ENCODE measurements at places on chromosomes 16 and 17. TPM values are rescaled to one million over a fixed set of nuclear protein-coding genes. Genes with fewer than 3 reads are reported as not detected.
A peak's percentile ranks its signal among the peaks of the same experiment; 100 is the strongest.

- DNase-seq: no peak
Measured at GRCh38 chr16:83983491-83983890, 15.4 kb downstream of the NECAB2 start.

- no peak for DNase-seq
Measured at GRCh38 chr17:28404812-28405570, 1.0 kb downstream of the SLC46A1 start.

BCL6B gene
- total RNA-seq: 0.05 TPM

DNA sequence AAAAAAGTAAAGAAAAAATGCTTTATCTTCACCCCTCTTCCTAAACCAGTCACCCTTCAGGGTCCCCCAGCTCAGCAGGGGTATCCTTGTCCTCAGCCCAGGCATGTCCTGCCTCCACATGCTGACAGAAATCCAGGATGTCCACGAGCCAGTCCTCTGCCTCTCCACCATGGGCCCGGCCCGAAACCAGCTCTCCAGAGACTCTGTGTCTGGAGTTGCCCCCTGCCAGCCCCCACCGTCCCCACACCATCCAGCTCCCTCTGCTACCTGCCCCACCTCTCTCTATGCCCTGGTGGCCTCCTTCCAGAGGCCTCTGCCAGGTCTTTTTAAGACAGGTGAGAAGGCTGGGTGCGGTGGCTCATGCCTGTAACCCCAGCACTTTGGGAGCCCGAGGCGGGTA, 66.4 kb upstream of the PLCG2 start:
- no peak for DNase-seq

ACSM2A gene
- total RNA-seq: 21.7 TPM

FNDC8 gene
- total RNA-seq: not detected

DNA sequence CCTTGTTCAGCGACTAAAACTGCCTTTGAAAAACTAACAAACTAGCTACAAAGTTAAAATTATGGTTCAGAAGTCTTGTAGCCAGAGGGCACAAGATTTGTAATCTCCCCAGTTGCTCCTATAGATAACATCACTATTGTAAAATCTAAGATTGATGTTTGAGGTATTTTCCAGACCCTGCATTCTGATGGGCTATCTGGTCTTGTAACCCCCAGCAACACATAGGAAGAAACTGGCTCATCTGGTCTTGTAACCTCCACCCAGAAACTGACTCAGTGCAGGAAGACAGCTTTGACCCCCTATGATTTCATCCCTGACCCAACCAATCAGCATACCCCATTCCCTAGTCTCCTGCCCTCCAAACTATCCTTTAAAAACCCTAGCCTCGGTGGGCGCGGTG, 12.3 kb upstream of the CHCT1 start:
- no peak for DNase-seq

DNA sequence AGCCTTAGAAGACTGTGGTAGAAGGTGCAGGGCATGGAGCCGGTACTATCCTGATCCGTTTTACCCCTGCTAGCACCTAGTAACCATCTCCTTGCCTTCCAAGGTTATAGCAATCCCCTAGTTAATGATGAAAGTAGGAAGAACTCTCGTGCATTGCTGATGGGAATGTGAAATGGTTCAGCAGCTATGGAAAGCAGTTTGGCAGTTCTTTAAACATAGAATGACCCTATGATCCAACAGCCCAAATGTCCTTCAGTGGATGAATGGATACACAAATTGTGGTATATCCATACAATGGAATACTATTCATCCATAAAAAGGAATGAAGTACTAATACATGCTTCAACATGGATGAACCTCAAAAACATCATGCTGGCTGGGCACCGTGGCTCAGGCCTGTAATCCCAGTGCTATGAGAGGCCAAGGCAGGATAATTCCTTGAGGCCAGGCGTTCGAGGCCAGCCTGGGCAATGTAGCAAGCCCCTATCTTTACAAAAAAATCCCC, 6.2 kb upstream of the SRCIN1 start:
- DNase-seq: no peak

FBXW10 gene
- total RNA-seq: not detected

DNA sequence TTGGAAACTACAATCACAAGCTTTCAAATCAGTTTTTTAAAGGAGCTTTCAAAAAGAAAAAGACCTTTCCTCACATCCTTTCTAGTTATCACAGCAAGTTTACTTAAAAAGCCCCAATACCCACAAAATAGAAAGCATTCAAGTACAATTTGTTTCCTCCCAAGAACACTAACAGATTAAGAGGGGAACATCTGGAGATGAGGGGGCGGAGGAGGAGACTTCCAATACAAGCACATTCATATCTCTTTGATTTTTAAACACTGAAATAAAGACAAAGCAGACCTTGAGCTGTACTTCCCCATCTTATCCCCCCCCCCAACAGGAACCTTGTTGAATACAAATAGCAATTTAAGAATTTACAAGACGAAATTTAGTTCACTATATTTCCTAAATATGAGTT, 2.0 kb downstream of the YWHAE start:
- no peak for DNase-seq

GRCh38 chr16:69404275-69404805, 18.5 kb upstream of the TERF2 start:
- peak; percentile 85 for DNase-seq

- DNase-seq: peak; percentile 67
Measured at GRCh38 chr17:45197555-45198334, 23.9 kb upstream of the FMNL1 start.

All from renal cortical epithelial cell (primary cell).